ENCODE measurements at places on chromosomes 11 and 22.

GRCh38 chr22:20524004-20524481 lies 16.6 kb downstream of the MED15 start:
- DNase-seq, result no peak

DNA sequence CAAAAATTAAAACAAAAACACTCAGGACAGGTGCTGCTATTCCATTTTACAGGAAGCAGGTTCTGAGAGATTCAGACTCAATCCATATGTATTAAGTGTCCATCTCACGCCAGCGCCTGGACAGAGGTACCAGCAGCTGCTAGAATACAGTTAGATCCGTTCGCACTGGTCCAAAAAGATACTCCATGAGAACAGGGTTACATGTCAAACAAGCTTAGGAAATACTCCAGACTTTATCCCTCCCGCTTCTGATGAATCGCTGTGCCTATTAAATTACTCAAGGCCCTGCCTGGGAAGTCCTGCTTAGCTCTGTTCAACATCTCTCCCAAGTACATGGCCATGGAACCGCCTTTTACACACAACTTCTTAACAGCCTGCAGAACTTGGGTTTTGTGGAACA lies 50.2 kb upstream of the SLC35C1 start:
- no peak for DNase-seq

GRCh38 chr11:128894286-128894681 lies 3.1 kb downstream of the KCNJ5 start:
- DNase-seq, result no peak

GRCh38 chr22:23147617-23148387 lies 2.5 kb downstream of the RAB36 start:
- no peak for DNase-seq

GRCh38 chr11:61691380-61692156 lies 11.4 kb downstream of the DAGLA start:
- no peak for DNase-seq

DNA sequence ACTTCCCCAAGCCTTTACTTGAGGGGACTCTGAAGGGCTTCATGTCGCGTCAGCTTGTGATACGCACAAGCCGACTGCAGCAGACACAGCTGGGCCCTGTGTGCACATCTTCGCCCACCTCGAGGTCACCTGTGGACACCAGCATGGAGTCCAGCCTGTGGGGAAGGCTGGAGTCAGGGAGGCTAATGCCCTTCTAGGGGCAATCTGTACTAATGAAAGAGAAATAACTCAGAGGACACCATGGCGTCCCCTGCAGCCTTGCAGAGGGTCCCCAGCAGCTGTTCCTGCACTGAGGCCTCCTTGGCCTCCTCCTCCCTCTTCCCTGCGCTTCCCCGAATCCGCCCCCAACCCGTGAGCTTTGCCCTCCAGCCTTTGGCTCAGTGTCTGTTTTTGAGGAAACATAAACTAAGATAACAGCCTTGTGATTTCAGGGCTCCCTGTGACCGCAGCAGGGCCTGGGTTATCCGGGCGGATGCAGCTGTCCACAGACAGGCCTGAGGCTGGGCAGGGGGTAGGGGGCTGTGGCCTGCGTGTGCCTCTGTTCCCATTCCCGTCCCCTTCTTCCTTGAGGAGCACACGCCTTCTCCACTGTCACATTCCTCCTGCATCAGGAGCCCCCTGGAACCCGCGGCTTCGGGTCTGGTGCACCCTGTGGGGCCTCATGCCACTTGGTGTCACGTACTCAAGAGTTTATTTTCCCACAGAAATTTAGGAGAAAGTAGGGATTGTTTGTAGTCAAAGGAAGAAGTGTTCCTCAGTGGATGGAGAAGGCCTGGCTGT lies 25.0 kb downstream of the KRTAP5-5 start:
- DNase-seq, result no peak

- no peak for DNase-seq
Observed at GRCh38 chr11:82889133-82890001, 10.9 kb downstream of the PRCP start.

- DNase-seq, result no peak
Observed at GRCh38 chr11:44613153-44613552, 47.7 kb downstream of the CD82 start.

- no peak for DNase-seq
Observed at GRCh38 chr22:29341056-29341848, 25.8 kb upstream of the RASL10A start.

Measured in DMS 273 treated with DMSO at 0.1 percent for 48 hours (cell line).